ENCODE measurements at places on chromosomes 1 and 21. TPM values are rescaled to one million over a fixed set of nuclear protein-coding genes. Genes with fewer than 3 reads are reported as not detected.
A peak's percentile ranks its signal among the peaks of the same experiment; 100 is the strongest.

DNA sequence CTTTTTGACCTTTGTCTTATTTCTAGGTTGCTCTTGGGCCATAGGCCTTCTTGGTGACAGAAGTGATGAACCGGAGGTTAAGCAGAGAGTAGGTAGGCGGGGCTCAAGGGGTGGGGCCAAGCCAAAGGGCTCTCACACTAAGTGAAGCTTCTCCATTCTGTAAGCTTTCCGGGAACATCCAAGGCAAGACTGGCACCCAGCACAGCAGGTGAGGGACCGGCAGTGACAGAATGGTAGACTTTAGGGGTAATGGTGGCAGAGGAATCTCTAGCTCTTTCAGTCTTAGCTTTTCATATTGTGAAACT is at the start of gene TNFAIP8L2:
TNFAIP8L2 (plus strand) TSS at position 135 of the 305 bp plus-strand sequence. CDS start 2,049 bp downstream, outside the sequence.
- peak within 1 kb of the TSS; percentile 84 for H3K27ac ChIP-seq
- peaks cover 58% of the 10 kb centered on the region for H3K4me1 ChIP-seq
- H3K27me3 ChIP-seq: no peaks in the 10 kb centered on the region
- peak within 1 kb of the TSS; percentile 65 for H3K4me3 ChIP-seq
- peaks cover 23% of the 10 kb centered on the region for H3K36me3 ChIP-seq

DNA sequence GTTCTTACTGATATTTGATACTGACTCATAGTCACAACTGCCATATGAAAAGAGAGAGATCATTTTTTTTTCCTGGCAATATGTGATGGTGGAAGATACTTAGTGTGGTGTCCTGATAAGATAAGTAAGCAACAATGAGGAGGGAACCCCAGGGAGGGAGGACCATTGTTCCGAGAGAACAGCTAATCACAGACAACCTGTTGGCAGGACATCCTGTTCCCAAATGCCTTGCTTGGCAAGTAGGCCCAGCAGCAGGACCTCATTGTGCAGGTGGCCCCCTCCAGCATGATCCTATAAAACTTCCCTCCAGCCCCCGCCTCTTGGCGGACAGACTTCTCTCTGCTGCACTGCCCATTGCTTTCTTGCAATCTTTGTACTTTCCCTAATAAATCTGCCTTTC is 329.4 kb upstream of the CHRM3 start:
- no peak for DNase-seq
- no peaks in the 10 kb centered on the region for H3K27me3 ChIP-seq
- H3K27ac ChIP-seq: no peak overlapping the region
- no peaks in the 10 kb centered on the region for H3K36me3 ChIP-seq

- H3K27me3 ChIP-seq: no peaks in the 10 kb centered on the region
- H3K27ac ChIP-seq: no peak overlapping the region
- H3K36me3 ChIP-seq: no peaks in the 10 kb centered on the region
- no peak overlapping the region for H3K4me3 ChIP-seq
- no peak for DNase-seq
Observed at GRCh38 chr21:28833182-28833581, 159.5 kb downstream of the LTN1 start.

GRCh38 chr1:220997791-220998190 is 118.5 kb downstream of the HLX start:
- no peak overlapping the region for H3K4me3 ChIP-seq
- no peak overlapping the region for H3K27ac ChIP-seq
- H3K36me3 ChIP-seq: no peaks in the 10 kb centered on the region
- peaks cover 23% of the 10 kb centered on the region for H3K4me1 ChIP-seq

DNA sequence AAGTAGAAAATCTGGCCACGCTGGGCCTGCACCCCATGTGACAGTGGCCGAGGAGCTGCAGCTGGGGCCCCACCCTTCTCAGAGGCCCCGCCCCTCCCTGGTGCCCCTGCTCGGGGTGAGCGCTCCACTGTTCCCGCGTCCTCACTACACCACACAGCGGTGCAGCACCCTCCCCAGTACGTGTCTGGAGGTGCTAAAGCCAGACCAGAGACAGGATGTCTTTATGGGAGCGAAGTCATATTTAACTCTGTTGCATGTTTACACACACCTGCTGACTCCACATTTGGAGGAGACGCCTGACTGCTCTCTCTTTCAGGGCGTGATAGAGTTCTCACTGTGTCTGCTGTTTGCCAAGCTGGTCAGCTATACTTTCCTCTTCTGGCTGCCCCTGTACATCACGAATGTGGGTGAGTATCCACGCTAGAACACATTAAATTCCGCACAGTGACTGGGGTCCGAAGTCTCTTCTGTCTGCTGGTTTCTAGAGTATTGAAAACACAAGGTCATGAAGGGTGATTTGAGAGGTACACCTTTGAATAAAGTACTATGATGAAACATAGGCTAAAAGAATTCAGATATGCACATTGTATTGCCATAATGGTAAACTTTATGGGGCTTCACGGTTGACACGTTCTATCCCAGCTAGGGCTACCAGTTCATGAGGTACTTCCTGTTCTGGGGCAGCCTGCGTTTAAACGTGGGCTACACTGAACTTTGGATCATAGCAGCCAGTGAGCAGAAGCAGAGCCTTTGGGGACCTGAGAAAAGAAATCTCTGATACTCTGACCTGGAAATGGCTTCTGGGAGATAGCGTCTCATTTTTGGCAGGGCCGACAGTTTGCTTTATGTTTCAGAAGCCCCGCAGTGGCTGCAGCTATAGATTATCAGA is 48.4 kb downstream of the SLC37A1 start:
- peak overlapping the region; percentile 18 for H3K27ac ChIP-seq
- H3K4me1 ChIP-seq: no peaks in the 10 kb centered on the region
- no peaks in the 10 kb centered on the region for H3K27me3 ChIP-seq
- peak; percentile 81 for DNase-seq

DNA sequence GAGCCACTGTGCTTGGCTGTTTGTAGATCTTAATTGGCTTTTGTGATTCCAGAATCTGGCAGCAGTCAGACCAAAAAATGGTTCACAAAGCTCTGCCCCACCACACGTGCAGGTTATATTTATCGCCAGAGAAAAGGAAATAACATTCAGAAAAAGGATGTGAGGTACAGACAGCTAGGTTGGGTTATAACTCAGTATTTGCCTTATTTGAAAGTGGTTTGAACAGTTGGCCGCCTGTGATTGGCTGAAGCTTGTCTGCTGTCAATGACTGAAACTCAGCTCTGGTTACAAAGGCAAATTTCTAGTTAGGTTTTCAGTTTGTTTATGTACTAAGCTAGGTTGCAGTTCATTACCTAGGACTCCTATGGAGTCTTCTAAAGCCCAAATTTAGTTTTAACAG is 9.6 kb downstream of the SH3BGR start:
- no peak for DNase-seq
- H3K4me3 ChIP-seq: no peak overlapping the region
- no peaks in the 10 kb centered on the region for H3K4me1 ChIP-seq

DNA sequence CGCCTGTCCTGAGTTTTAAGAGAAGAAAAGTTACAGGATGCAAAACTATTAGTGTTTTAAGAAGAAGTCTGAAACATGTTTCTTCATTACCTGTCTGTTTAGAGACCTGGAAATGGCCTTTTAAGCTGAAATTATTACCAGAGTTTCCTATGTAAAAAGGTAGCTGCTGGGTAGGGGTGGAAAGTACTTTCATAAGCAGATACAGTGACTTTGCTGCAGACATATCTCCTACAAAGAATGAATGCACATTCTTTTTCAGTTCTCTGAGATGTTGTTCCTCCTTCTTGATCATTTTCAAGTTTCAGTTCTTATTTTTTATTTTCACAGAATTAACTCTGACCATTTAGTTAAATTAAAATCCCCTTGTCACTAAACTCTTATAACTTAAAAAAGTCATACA is 1329.6 kb downstream of the KCNT2 start:
- H3K27me3 ChIP-seq: no peaks in the 10 kb centered on the region
- H3K4me3 ChIP-seq: no peak overlapping the region
- H3K4me1 ChIP-seq: no peaks in the 10 kb centered on the region
- H3K27ac ChIP-seq: no peak overlapping the region
- no peak for DNase-seq

Gene TCHHL1
- not detected for total RNA-seq

GRCh38 chr21:32567626-32568025 is 17.7 kb downstream of the TCP10L start:
- no peak for DNase-seq
- no peaks in the 10 kb centered on the region for H3K36me3 ChIP-seq
- H3K4me1 ChIP-seq: peaks cover 5% of the 10 kb centered on the region
- no peak overlapping the region for H3K27ac ChIP-seq
- peaks cover 5% of the 10 kb centered on the region for H3K27me3 ChIP-seq
- H3K4me3 ChIP-seq: no peak overlapping the region

DNA sequence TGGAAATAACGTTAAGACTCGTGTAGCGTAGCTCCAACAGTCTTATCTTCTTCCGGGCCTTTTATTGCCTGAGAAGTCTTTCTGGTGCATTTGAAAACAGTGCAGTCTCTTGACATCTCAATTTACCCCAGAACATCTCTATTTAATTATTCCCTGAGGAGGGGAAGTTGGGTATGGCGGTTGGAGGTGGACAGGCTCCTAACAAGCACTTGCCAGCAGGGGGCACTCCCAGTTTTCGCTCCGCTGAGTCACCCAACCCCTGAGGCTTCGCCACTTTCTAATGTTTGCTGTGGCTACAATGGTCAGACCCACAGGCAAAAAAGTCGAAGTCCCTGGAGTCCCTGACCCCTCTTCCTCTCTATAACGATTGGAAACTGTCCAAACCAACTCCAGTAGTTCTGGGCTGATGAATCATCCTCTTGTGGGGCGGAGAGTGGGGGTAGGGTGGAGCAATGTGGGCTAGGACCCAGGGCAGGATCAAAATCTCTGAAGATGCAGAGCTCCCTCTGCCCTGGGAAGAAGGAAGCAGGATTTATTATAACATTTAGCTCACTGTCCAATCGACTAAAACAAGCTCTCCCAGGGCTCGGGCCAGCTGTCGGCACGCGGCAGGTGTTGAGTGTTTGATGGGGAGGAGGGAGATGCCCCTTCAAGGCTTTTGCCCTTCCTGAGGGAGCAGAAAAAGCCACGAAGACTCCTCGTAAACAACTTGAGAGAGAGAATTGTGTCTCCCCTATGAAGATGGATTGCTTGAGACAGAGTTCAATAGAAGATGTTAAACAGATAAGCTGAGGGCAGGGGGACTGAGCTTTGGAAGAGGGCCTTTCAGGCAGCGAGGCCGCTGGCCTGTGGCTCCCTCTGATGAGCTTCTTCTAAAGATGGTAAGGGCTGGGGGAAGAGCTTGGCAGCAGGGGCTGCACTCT is 85.7 kb downstream of the BRINP2 start:
- H3K36me3 ChIP-seq: no peaks in the 10 kb centered on the region
- no peak overlapping the region for H3K4me3 ChIP-seq
- DNase-seq: peak; percentile 81
- no peaks in the 10 kb centered on the region for H3K27me3 ChIP-seq

DNA sequence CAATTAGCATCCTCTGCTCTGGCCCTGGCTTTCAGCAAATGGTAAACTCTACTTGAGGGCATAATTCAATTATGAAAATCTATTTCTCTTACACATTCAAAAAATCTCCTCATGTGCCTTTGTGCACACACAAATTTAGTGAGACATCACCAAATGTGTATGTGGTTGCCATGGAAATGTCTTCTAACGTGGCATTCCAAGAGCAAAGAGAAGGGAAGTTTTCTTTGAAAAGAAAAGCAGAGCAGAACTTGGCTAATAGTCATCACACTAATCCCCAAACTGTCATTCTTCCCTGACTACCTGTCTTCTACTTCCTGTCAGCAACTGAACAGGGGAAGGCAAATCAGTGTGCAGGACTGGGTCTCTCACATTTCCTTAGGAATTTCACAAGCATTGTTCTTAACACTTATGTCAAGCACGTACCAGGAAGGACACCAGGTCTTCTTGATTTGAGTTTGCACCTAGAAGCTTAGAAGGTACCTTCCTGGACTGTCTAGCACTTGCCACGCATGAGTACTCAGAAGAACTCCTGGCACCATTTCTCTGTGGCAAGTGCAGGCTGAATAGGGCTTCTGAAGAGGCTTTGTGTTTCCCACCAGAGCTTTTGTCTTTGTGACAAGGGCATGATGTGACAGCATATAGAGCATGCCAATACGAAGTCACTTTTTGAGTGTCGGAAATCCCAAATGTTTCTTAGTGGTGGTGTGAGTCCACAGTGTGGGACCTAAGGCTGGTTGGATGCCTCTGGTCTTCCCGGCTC is 32.3 kb downstream of the MAN1C1 start:
- H3K4me1 ChIP-seq: peaks cover 56% of the 10 kb centered on the region
- no peak overlapping the region for H3K27ac ChIP-seq
- H3K4me3 ChIP-seq: no peak overlapping the region
- no peaks in the 10 kb centered on the region for H3K27me3 ChIP-seq

DNA sequence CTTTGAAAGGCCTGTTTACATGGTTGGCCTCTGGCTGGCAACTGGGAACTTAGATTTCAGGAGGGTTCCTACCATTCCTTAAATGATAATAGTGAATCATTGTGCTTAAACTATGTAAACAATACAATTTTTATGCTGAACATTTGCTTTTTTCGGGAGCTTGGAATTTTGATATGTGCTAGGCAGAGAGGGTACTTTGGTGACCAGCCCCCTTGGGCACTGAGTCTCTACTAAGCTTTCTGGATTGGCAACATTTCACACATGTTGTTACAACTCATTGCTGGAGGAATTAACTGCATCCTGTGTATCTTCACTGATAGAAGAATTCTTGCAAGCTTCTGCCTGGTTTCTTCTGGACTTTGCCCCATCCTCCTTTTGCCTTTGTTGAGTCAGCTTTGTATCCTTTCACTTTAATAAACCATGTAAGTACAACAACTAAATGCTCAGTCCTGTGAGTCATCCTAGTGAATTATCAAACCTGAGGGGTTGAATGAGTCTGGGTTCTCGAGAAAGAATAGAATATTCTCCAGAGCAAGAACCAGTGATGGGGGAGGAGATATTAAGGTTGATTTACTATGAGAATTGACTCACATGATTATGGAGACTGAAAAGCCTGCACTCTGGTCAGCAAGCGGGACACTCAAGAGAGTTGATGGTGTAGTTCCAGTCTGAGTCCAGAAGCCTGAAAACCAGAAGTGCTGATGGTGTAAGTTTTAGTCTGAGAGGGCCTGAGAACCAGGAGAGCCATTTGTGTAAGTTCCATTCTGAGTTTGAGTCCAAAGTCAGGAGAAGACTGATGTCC is 3.1 kb upstream of the SLC16A4 start:
- H3K27ac ChIP-seq: no peak overlapping the region
- no peaks in the 10 kb centered on the region for H3K4me1 ChIP-seq
- H3K4me3 ChIP-seq: no peak overlapping the region
- H3K36me3 ChIP-seq: peaks cover 12% of the 10 kb centered on the region

GRCh38 chr1:33649759-33650158 is 177.3 kb downstream of the ZSCAN20 start:
- DNase-seq: no peak
- no peaks in the 10 kb centered on the region for H3K4me1 ChIP-seq
- H3K36me3 ChIP-seq: no peaks in the 10 kb centered on the region
- H3K27ac ChIP-seq: no peak overlapping the region

Gene AADACL3
- not detected for total RNA-seq

All from spleen (tissue), 13 donors.